Stimulated activated CD4-positive, alpha-beta T cell treated with anti-CD3 and anti-CD28 coated beads, Interleukin-4, amount 100 ng/mL, for 48 hours (primary cell): ENCODE measurements at places on chromosomes 5 and 9.
A peak's percentile ranks its signal among the peaks of the same experiment; 100 is the strongest.

DNA sequence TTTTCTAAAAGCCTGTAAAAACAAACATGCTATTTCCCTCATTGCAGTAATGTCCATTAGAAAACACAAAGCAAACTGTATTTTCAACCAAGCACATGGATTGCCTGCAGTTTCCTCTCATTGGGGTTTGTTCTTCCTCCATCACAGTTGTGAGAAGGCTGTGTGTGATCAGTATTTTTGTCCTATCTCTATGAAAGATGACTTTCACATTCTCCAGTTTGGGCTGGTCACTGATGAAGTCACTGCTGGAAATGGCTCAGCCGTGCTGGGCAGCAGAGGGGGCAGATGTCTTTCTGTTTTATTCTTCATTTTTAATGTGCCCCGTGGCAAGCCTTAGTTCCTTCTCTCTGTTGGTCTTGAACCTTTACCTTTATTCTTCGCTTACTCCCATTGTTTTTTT, 288.9 kb upstream of the MPDZ start:
- DNase-seq: no peak

GRCh38 chr9:124551472-124552272, 44.5 kb upstream of the NR5A1 start:
- peak; percentile 4 for DNase-seq

DNA sequence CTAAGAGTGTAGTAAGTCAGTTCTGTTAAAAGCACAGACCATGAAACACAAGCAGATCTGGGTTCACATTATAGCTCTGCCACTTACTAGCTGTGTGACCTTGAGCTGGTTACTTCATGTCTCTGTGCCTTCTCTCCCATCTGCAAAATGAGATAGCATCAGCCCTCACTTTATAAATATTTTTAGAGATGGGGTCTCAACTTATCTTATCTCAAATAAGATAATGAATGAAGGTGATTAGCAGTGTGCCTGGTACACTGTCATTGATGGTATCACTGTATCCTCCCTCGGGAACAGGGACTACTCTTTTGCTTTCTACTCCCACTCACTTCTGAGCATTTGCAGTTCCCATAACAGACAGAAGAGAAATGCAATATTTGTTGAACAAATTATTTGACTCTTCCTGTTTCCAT, 52.4 kb downstream of the GALNT10 start:
- no peak for DNase-seq

DNA sequence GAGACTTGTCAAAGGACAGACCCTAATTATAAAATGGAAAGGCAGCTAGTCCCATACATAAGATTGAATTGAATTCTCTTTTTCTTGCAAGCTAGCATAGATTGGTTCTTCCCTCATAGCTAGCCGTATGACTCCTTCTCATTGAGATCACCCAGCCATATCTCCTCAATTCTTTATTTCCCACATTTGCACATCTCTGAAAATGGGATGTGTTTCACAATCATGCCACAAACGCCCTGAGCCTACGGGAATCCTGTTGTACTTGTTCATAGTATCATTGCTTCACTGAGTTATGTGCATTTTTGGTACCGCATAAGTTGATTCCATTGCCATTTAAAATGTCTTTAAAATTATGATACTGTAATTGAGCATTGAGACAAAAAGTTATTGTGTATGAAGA, 90.5 kb downstream of the PCSK1 start:
- DNase-seq: no peak

- DNase-seq: no peak
Observed at GRCh38 chr5:91219091-91219802, 163.9 kb downstream of the ARRDC3 start.

- DNase-seq: no peak
Observed at GRCh38 chr5:169126481-169127021, 174.4 kb downstream of the SLIT3 start.

GRCh38 chr5:171954721-171955120, 51.7 kb downstream of the FBXW11 start:
- DNase-seq: no peak

- no peak for DNase-seq
Observed at GRCh38 chr9:71897577-71897976, 13.4 kb downstream of the ABHD17B start.

- no peak for DNase-seq
Observed at GRCh38 chr9:98226516-98226915, 28.9 kb downstream of the TBC1D2 start.

- no peak for DNase-seq
Observed at GRCh38 chr5:91119981-91120850, 262.9 kb downstream of the ARRDC3 start.

DNA sequence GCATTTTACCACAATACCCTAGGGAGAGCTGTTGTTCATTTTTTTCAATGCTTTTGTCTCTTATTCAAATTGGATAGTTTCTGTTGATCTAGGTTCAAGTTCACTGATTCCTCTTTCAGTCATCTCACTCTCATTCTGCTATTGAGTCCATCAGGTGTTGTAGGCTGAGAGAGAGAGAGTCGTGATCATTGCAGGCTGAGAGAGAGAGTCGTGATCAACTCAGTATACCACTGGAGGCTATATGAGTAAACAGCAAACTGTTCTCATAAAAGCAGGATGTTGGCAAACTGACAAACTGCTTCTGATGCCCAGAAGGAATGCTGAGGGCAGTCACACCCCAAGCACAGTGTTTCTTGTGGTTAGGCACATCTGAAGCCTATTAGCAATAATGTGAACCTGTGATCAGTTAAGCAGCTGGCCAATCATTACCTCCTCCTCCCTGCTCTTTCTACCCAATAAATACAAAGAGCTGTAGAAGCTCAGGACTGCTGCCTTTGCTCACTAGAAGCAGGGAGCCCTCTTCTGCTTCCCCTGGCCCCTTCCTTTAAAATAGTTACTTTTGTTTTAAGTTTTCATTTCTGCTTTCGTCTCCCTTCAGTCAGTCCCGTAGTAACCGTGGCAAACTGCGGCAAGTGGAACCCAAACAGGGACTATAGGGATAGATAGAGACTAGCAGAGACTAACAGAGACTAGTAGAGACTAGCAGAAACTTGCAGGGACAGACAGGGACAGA, 476.1 kb upstream of the ACO1 start:
- no peak for DNase-seq

GRCh38 chr5:67880876-67881275, 334.7 kb upstream of the PIK3R1 start:
- no peak for DNase-seq

GRCh38 chr5:112560371-112560770, 141.3 kb upstream of the EPB41L4A start:
- DNase-seq: no peak

DNA sequence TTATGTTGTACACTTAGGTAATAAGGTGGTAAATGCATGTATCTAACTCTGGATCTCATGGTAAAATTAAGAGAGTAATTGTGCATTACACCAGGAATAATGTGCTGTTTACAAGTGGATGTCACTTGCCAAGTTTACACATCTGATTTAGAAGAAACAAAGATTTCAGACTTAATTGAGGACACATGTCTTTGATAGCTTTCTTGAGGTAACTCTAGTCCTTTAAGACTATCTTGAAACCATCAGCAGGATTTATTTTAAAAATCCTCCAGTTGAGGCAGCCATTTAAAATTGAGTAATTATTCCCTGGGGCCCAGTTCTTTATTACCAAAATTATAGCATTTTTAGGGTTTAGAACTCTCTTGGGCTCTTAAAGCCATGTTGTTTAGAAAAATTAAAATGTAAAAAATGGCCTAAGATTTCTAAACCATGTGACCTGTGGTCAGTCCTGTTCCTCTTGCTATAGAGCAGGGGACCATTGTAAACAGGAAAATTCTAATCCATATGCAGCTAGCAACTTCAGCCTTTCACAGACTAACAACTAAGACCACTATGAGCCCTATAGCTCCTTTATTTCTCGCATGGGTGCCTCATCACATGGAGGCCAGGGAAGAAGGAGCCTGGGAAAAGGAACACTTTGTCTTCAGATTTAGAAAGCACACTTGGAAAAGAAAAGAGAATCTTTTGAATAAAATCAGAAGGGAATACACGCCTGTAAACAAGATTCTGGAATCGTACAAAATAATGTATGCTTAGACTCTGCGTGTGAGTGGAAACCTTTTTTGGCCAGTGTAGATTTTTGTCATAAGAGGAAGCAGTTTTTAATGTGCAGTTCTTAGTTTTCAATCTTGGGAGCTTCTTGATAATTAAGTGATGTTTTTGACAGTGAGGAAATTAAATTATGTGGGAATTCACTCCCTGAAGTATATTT, 71.2 kb downstream of the ZSWIM6 start:
- no peak for DNase-seq

GRCh38 chr9:96777426-96777864, 442 bp downstream of the ZNF510 start:
- DNase-seq: no peak

- no peak for DNase-seq
Observed at GRCh38 chr5:18305288-18305924, 671.1 kb downstream of the TAF11L14 start.

DNA sequence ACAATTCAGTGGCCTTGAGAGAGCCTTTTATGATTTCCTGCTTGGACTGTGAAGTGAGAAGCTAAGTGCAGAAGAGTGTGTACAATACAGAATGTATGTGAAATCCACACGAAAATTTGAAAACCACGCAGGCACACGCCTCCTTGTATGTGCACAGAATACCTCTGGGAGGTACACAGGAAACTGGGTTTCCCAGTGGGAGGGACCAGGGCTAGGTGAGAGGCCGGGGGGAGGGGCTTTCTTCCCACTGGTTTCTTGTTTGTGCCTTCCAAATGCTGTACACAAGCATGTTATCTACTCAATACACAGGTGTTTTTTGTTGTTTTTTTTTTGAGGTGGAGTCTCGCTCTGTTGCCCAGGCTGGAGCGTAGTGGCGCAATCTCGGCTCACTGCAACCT, 16.1 kb downstream of the C9orf50 start:
- DNase-seq: no peak

DNA sequence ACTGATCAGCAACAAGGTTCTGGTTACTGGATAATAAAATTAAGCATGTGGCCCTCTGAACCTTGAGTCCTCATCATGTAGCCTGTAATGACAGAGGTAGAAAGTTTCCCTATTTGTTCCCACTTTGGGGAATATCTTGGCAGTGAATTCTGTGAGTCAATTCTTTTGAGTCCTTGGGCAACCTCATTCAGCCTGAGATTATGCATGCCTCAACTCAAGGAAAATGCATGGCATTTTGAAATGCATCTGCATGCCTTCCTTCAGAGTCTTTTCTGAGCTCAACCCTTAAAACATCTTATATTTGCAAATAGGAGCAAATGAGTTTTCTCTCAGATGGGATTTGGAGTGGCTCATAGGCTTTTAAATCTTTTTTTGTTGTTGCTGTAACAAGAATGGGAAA, 218.1 kb upstream of the CD180 start:
- no peak for DNase-seq

DNA sequence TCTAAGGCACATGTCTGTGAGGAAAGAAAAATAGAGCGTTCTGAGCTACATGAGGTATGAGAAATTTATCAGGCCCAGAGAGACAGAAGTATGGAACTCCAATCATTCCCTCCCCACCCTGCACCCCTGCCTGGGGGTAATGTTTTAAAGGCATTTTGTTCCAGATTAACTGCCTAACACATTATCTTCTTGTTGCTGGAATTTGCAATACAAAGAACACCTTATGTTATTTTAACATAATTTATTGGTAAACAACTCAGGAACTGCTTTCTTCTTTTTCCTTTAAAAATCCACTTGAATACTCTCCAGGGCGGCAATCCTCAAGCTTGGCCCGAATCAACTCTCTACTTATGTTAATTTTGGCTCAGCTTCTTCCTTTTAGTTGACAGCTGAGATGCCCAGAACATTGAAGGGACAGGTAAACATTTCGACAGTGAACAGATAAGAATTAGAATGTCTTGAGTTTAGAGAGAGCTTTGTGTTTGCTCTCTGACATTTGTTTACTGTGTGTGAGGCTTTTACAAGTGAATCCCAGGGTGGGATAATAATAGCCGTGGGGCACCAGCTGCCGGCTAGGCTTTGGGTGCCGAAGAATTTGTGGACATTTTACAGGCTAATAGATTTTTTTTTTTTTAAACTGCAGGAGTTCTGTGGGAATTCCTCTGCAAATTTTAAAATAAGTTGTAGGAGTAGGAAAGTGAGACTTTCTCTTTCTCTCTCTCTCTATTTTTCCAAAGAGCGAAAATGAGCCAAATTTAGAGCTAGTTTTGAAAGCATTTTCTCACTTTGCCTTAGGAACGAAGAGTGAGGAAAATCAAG, 96.4 kb upstream of the TAF11L2 start:
- no peak for DNase-seq

- no peak for DNase-seq
Observed at GRCh38 chr9:133799106-133799505, 61.0 kb upstream of the SARDH start.

DNA sequence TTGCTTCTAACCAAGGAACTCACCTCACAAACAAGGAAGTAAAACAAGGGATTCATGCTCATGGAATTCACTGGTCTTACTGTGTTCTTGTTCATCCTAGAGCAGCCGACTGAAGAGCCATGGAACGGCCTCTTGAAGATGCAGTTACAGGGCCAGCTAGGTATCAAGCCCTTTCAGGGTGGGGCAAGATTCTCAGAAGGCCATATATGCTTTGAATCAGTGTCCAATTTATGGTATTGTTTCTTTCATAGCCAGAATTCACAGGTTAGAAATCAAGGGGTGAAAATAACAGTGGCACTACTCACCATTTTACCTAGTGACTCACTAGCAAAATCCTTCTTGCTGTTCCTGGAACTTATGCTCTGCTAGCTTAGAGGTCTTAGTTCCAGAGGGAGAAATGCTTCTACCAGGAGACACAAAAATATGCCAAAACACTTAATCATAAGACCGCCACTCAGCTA, 159.5 kb upstream of the CDH10 start:
- no peak for DNase-seq

DNA sequence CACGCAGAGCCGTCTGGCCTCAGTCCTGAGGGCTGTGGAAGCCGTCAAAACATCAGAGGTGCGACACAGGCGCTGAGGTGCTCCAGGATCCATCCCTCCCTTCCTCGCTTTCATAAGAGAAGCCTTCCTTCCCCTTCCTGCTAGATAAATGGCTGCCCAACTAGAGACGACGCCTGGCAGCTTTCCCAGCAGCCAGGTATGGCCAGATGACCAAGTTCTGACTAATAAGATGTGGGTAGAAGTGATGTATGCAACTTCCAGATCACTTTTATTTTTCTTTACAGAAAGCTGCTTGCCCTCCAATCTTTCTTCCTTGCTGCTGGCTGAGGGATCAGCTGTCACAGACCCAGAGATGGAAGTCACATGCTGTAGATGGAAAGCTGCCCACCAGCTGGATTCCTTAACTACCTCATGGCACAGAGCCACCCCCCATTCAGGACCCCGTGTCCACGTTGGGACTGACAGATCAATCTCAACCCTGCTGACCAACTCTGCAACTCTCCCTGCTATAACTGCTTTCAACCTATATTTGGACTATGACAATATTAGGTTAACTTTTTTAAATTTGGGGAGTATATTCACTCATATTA, 8.8 kb downstream of the MAPK9 start:
- DNase-seq: no peak

DNA sequence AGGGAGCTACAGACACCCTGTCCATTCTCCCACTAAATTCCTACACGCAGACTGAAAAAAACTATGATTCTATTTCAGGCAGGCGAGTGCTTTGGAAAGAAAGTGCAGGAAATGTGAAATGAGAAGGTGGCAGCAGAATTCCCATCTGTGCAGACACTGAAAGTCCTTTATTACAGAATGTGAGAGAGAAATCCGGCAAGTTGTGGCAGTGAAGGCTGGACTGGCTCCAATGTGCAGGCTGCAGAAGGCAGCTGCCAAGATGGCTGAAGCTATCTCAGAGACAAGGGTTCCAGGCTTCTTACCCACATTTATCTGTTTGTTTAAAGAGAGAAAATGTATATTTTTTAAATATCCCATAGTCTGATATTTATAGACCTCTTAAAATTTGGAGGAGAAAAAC, 161.8 kb upstream of the VLDLR start:
- DNase-seq: no peak
